Right renal pelvis (tissue), 4 donors: ENCODE measurements at places on chromosomes 16 and 17.
A peak's percentile ranks its signal among the peaks of the same experiment; 100 is the strongest.

DNA sequence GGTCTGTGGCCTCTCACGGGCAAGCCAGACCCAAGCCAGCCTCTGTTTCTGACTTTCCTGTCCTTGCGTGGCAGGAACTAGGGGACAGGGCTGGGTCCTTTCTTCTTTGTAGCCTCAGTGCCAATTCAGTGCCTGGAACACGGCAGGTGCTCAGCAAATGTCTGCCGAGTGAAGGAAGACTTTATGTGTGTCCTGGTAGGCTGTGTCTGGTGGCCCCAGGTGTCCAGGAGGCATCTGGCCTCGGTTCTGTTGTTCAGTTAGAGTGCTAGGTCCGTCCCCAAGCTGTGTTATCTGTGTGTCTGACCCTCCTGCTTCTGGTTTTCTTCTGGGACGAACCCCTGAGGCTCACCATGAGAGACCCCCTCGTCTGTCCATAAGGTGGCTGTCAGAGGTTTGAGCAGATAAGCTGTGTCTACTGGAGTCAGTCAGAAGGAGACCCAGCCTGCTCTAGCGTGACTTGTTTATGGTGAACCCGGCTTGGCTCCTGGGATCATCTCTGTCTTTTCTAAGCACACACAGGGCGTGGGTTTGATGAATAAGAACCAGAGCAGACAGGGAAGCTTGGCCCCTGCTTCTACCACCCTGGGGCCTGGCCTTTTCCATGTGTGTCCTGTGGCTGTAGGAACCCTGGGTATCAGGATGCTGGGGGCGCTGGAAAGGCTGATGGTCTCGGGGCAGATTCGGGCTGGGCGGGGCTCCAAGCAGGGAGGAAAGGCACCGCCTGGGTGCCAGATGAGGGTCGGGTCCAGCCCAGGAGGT lies 39.3 kb downstream of the ENGASE start:
- no peak for DNase-seq

DNA sequence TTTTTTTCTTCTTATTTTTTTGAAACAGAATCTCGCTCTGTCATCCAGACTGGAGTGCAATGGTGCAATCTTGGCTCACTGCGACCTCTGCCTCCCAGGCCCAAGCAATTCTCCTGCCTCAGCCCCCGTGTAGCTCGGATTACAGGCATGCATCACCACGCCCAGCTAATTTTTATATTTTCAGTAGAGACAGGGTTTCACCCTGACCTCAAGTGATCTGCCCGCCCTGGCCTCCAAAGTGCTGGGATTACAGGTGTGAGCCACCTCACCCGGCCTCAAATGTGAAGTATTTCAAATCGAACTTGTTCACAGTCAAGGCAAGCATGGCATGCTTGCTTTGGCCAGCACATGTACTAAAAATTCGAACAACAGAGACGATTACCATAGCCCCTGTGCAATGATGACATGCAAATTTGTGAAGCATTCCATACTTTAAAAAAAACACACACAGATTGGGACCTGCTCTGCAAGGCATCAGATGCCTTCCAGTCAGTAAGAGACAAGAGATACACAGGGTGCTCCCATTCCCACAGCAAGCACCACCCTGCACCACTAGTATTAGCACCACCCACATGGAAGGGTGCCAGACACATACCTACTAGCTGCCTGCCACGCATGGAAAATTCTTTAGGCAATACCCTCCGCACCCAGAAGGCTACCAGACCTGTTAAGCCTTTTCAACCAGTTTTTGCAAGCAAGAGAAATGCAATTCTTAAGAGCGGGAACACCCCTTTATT lies 47.2 kb downstream of the ANKRD11 start:
- peak; percentile 48 for DNase-seq

- DNase-seq = no peak
Measured at GRCh38 chr16:83137894-83138293, 511.1 kb downstream of the CDH13 start.

- DNase-seq = no peak
Measured at GRCh38 chr16:71666928-71667707, 41.1 kb downstream of the MARVELD3 start.

- no peak for DNase-seq
Measured at GRCh38 chr17:31062346-31062745, 32.4 kb upstream of the NF1 start.

DNA sequence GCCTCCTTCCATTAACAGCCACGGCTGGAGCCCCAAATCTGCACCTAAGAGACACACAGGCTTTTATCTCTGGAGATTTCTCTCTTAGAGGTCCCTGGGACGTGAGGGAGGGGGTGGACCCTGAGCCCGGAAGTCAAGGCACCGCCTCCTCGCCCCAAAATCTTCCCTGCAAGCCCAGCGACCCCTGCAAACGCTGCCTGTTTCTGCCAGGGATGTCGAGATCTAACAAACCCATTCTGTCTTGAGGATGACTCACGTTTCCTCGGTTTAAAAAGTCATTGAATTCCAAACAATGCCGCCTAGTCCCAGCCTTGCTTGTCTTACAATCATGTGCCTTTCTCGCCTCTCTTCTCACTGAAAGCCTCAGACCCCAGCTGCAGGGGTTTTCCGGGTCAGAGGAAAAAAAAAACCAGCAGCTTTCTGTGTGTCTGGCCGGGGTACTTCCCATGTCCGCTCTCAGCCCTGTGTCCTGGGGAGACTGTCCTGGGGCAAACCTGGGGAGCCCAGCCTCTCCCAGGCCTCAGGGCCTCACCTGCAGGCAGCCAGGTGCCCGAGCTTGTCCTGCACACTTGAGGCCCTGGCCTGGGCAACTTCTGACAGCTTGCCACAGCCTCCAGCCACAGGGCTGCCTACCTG lies 15.4 kb downstream of the ARL2BP start:
- no peak for DNase-seq

GRCh38 chr17:2468270-2468669 lies 43.4 kb downstream of the METTL16 start:
- DNase-seq = no peak

DNA sequence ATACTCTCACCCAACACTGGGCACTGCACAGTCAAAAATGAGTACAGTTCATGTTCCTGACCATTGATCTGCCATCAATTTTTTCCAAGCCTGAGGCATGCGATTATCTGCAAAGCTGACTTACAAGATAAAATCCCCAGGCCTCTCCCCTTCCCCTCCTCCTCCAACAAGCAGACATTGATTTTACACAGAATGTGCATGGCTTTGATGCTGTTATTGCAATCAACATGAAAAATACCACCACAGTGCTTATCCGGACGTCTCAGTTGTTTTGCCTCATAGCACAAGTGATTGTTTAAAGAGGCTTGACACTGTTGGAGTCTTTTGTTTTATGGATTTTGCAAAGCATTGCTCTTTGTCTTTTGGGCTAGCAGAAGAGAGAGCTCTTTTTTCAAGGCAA lies 163.8 kb downstream of the TOX3 start:
- DNase-seq = no peak

GRCh38 chr16:19913340-19913645 lies 28.6 kb upstream of the GPRC5B start:
- no peak for DNase-seq

DNA sequence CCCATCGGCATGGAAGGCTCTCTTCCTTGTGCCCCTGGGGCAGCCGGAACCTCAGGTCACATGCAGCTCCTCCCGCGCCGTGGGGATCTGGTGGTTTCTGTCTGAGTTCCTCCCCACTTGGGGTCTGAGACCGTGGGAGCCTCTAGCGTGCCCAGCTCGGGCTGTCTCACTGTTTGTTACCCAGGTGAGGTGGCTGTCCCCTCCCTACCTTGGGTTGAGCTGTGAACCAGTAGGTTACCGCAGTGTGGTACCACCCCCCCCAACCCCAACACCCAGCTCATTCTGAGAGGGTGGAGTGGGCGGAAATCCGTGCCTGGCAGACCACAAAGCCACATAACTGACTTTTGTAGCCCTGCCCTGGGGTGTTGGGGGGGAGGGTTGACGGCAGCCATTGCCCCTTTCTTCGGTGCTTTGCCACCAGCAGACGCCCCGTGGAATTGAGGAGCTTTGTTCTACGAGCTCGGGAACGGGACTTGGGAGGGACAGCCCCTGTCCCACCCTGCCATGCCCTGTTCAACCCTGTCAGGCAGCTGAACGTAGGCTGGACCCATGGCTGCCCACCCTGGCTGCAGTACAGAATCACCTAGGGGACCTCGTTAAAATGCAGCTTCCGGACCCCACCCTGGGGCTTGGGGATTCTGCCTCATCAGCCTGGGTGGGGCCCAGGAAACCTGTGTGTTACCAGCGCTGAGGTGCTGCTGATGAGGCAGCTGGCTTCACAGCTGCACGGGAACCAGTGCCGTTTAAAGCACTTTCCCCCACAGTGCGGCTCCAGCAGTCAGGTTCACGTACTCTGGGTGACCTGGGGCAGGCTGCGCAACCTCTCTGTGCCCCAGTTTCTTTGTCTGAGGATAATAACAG lies 18.5 kb downstream of the RAP1GAP2 start:
- no peak for DNase-seq

DNA sequence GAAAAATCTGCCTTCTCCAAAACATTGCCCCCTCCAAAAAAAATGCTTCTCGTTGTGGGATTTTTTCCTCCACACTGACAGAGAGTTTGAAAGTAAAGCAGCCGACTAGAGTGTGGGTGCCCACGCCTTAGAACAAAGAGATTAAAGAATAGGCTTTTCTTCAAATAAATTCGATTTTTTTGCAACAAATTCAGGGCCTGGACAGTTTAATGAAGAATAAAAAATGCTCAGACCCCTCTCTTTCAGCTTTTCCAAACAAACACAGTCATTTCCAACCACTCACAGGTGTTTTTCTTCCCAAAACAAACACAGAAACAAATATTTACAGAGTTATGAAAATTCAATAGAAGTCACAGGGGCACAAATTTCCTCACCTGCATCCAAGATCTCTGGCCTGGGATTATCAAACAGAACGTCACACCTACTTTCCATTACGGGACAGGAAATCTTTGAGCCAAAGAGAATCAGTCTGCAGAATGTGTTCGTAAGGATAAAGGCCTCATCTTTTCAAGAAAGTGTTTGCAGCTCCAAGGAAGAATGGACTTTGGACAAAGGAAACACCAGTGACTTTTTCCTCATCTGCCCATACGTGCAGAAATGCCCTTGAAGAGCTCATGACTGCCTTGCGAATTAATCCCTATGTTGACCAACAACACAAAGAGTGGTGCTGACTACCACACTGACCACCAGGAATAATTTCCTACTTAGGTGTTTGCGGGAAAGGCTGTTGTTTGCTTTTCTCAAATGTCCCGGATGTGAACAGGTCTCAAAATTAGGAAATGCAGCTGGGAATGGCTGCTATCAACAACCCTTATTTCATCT lies 31.3 kb upstream of the TOX3 start:
- no peak for DNase-seq

GRCh38 chr16:22898874-22899348 lies 84.9 kb downstream of the HS3ST2 start:
- peak; percentile 68 for DNase-seq

DNA sequence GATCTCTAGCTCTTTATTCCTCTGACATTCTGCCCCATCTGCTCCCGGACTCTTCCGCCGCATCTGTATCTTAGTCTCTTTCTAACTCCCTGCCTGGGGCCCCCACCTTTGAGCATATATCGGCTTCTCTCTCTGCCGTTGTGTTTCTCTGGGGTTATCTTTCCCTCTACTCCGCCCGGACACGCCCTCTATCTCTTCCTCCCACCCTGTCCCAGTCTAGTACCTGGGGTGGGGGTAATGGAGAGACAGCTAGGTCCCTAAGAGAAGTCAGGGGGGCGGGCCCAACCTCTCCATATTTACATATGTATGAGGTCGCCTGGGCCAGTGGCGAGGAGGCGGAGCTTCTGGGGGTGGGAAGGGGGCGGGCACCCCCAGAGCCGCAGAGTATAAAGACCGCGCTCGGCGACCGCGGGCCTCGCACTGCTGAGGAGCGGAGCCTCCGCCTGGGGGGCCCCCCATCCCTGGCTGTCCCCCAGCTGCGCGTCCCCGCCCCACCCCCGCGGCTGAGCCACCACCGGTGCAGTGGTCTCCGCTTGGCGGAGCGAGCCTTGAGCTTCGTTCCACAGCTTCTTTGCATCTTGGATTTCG lies at the start of gene ATP1B2:
Gene ATP1B2 (plus strand): TSS at position 418 of the 588 bp plus-strand sequence. CDS start 593 bp downstream, outside the sequence.
- peak; percentile 58 for DNase-seq

DNA sequence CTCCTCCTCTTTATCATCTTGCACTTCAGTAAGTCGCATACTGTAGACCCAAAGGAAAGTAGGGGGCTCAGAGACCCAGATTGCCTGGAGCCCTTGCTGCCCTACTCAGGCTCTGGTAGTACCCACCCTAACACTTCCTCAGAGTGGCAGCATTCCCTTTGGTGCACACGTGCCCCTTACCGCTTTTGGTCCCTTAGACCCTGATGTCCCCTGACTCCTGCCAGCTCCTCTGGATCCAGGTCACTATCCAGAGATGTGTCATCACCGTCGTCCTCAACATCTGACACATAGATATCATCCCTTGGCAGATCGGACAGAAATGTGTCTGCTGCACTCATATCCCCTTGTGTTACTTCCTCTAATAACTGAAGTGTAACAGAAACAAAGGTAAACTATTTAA lies 5.4 kb upstream of the PSMC5 start:
- DNase-seq = no peak

- no peak for DNase-seq
Measured at GRCh38 chr17:7593296-7593695, 3.4 kb upstream of the SOX15 start.

DNA sequence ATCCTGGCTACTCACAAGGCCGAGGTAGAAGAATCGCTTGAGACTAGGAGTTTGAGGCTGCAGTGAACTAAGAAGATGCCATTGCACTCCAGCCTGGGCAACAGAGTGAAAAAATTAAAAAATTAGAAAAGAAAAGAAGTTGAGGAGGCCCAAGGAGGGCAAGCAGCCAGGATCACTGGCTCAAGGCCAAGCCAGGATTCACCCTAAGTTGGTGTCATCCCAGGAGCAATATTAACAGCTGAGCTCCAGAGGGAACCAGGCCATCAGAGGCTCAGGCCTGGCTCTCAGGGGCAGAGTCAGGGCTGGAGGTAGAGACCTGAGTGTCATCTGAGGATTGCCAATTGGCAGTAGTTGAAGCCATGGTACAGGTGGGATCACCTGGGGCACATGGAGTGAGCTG lies 20.7 kb downstream of the DRC3 start:
- DNase-seq = no peak

GRCh38 chr16:49277386-49277742 lies 4.3 kb downstream of the CBLN1 start:
- DNase-seq = no peak
